ENCODE measurements at places on chromosomes 3 and 15. TPM values are rescaled to one million over a fixed set of nuclear protein-coding genes. Genes with fewer than 3 reads are reported as not detected.

The MEIS2 gene
- 43.3 TPM for total RNA-seq

GRCh38 chr15:76840830-76841460, 64.2 kb downstream of the SCAPER start:
- DNase-seq = peak; percentile 63

- no peak for DNase-seq
Observed at GRCh38 chr3:193812791-193813500, 219.9 kb downstream of the OPA1 start.

- no peak for DNase-seq
Observed at GRCh38 chr15:58049520-58050227, 15.8 kb downstream of the ALDH1A2 start.

- no peak for DNase-seq
Observed at GRCh38 chr3:46571684-46572083, 5.6 kb upstream of the LRRC2 start.

GRCh38 chr3:146154316-146154715, 6.7 kb downstream of the PLOD2 start:
- no peak for DNase-seq

GRCh38 chr3:178257491-178257890, 278.7 kb upstream of the KCNMB2 start:
- no peak for DNase-seq

GRCh38 chr15:76181705-76182107, 121.9 kb downstream of the TMEM266 start:
- DNase-seq = no peak

DNA sequence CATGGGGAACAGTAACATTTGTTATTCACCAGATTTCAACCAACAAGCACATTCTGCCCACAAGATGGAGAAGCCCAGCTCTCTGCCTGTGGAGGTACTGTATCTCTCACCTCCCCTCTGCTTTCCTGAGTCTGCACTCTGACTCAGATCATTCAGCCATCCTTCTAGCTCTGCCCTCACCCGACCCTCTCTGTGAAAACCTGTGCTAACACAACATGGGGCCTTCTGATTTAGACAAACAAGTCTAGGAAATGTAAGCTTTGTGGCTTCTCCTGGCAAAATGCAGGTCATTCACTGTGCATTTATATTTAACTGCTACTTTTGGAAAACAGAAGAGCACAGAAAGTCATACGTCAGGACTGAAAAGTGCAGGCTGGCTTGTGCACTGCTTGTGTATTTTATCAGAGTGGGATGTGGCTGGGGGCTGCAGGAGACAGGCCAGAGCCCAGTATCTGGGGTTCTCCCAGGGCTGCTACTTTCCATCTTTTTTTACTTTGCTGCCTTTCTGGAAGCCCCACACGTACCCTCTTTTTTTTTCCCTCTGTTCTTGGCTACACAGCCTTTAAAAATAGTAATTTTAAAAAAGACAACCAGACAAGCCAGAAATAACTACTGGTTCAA, 50.8 kb downstream of the SUSD5 start:
- no peak for DNase-seq

- DNase-seq = no peak
Observed at GRCh38 chr3:108296239-108296638, at the start of gene HHLA2. Gene HHLA2, plus strand, starts transcription at chr3:108296548. Its CDS starts 55,266 bp downstream, at chr3:108351814.
